Glutamatergic neuron (in vitro differentiated cells): ENCODE measurements at places on chromosomes 5 and 9.

DNA sequence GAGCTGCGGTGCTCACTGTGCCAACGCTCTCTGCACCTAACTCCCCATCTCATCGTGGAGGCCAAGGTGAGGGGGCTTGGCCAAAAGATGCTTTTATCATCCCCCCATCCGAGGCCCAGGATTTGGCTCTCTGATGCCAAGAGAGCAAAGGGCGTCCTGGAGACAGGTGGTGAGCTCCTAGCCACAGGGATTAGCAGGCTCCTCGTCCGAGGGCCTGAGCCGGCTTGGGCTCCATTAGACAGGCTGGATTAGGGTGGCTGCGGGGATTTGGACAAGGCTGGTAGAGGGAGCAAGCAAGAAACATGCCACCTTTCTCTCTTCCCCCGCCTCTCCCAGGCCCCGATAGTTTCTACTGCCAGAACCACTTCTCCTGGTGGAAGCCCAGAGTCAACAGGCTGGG, 1.0 kb upstream of the GRM6 start:
- no peak for DNase-seq

- DNase-seq = no peak
Measured at GRCh38 chr9:28648723-28649122, 1075.4 kb upstream of the C9orf72 start.

GRCh38 chr5:124343451-124343867, 403.0 kb downstream of the ZNF608 start:
- no peak for DNase-seq

DNA sequence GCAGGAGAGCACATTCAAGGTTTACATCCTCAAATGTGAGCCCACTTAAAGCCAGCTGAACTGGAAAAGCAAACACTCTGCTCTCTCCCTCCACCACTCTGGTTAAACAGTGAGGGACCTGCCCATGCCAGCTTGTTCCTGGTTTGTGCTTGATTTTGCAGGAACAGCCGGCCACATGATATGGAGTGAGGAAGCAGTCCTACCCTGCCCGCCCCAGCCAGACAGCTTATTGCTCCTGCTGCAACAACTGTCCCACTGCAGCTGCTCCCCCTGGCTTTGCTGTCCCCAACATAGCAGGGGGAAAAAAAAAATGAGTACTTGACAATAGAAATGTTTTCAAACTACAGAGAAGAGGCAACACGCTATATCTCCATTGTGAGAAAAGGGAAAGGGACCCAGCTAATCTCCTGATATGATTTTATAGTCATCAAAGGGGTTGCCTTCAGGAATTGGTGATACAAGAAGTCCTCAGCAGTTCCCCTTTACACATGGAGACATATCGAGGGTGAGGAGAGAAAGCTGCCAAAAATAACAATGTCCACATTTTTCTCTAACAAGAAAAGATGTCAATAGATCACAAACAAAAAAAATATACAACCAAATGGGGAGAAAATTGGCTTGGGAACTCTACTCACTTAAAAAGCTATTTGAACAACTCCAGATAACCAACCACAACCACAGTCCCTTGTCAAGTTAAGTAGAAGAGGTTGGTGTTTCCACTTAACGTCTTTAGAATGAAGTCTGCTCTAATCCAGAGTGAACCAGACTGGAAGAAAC, 4.6 kb downstream of the MYO10 start:
- DNase-seq = no peak

- no peak for DNase-seq
Measured at GRCh38 chr5:82352146-82352791, 74.1 kb upstream of the RPS23 start.
